ENCODE measurements at places on chromosomes 2 and 18.

GRCh38 chr18:66548747-66549146, 55.1 kb downstream of the CDH19 start:
- DNase-seq = no peak

DNA sequence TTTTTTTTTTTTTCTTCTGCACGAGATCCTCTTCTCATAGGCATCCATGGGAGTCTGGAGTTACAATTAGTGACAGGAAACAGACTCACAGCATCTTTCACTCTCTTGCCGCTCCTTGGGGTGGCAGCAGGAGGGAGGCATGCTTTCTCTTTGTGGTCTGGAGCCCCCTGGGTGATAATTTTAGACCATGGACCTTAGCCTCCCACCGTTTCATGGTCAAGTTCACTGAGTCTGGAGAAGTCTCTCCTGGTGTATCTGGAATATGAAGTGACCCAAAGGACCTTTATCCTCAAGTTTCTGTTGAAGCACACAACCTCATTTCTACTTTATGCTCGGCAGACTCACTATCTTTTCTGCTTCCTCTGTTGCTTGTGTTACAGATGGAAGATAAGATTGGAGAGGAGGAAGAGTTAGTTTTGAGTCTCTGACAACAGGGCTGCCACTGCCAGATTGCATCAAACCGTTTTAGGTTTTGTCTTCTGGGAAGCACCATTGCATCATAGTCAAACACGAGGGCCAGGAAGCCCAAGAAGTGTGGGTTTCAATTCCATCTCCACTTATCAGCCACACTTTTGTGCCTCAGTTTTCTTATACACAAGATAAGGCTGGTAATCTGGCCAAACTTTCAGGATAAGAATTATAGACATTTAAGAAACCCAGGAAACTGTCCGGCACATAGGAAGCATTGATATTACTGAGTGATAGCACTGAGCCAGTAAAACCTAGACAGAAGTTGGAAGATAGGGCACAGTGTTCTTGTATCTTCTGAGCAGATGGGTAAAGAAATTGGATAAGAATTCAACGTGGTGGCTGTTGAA, 62.3 kb downstream of the ADCYAP1 start:
- no peak for DNase-seq

- no peak for DNase-seq
Measured at GRCh38 chr2:77519164-77519887, 2.9 kb downstream of the LRRTM4 start.

DNA sequence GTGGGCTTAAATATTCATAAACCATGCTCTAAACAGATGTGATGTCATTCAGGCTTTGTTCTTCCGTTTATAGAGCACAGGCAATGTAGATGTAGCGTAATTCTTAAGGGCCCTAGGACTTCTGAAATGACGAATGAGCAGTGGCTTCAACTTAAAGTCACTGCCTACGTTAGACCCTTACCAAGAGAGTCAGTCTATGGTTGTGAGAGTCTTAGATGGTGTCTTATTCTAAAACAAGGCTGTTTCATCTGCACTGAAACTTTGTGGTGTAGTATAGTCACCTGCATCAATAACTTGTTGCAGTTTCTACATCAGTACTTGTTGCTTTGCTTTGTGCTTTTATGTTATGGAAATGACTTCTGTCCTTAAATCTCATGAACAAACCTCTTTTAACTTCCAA, 56.0 kb downstream of the PIK3C3 start:
- DNase-seq = no peak

DNA sequence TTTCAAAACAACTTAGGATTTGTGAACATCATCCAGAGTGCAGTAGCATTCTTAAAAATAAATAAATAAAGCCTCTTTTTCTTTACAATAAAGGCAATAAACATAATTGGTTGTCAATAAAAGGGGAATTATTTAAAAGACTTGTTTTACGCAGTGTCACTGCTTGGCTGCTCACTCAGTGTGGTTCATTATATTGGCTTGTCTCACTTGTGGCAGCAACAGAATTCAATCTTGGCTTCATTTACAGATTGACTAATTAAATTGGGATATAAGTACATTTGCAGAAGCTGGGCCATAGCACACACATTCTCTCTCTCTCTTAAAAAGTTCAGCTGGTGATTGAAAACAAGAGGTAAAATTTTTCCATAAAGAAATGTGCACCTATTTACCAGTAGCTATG, 1027.6 kb downstream of the LRP1B start:
- DNase-seq = no peak

GRCh38 chr2:108978709-108979111, 10.3 kb downstream of the EDAR start:
- DNase-seq = no peak

DNA sequence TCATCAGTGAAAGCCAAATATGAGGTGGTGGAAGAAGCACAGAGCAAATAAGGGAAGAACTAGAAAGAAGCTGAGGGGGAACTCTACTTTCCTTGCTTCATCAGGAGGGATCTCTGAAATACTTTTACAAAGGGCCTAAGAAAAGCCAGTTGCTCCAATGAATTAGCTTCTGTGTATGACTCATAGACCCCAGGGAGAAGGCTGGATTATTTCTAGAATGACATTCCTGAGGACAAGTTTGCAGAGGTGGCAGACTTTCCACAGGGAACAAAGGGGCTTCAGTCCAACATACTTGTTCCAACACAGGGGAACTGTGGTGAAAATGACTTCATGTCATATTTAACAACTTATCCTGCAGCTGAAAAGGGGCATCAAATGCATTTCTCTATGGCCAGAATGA, 29.0 kb downstream of the DOK1 start:
- no peak for DNase-seq

- DNase-seq = no peak
Measured at GRCh38 chr18:62938487-62938886, 223.1 kb downstream of the PHLPP1 start.

DNA sequence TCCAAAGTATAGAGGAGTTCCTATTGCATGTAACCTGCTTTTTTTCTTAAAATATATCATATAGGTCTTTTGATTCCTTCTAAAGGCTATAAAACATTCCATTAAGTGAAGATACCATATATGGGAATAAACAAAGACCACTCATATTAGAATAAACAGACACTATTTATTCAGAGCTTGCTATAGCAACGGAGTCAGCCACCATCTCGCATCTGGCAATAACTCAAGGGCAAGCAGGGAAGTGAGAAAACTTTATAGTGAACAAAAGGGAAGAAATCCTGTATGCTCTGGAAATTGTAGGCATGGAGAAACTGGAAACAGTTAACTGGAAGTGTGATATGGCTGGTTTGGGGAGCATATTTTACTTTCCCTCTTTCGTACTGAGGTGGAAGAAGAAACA, 301.9 kb downstream of the PTH2R start:
- no peak for DNase-seq

DNA sequence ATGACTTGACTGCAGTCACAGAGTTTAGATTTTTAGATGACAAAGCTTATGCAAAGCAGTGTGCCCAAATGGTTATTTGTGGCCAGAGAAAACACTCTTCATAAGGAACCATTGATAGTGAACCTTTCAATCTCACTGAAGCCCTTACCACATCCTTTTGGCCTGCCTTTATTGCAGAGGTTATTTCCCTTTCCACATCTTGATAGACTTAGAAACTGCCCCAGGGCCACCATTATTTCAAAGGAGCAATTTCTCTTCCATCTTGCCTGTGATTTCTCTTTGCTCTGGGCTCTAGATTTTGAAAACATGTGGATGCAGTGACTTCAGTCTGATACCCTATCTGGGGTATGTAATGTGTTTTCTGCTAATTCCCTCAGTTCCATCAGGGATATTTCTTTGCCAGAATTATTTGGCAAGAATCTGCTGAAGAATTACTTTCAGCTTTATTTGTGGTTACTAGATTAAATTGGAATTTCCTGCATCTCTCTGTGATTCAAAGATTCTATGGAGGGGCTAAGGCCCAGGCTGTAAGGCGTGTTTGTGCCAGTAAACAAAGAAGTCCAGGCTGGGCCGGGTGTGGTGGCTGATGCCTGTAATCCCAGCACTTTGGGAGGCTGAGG, 51.0 kb downstream of the MOGAT1 start:
- DNase-seq = no peak
